Lower leg skin (tissue), 4 donors: ENCODE measurements at places on chromosomes 2 and 18. TPM values are rescaled to one million over a fixed set of nuclear protein-coding genes. Genes with fewer than 3 reads are reported as not detected.
A peak's percentile ranks its signal among the peaks of the same experiment; 100 is the strongest.

DNA sequence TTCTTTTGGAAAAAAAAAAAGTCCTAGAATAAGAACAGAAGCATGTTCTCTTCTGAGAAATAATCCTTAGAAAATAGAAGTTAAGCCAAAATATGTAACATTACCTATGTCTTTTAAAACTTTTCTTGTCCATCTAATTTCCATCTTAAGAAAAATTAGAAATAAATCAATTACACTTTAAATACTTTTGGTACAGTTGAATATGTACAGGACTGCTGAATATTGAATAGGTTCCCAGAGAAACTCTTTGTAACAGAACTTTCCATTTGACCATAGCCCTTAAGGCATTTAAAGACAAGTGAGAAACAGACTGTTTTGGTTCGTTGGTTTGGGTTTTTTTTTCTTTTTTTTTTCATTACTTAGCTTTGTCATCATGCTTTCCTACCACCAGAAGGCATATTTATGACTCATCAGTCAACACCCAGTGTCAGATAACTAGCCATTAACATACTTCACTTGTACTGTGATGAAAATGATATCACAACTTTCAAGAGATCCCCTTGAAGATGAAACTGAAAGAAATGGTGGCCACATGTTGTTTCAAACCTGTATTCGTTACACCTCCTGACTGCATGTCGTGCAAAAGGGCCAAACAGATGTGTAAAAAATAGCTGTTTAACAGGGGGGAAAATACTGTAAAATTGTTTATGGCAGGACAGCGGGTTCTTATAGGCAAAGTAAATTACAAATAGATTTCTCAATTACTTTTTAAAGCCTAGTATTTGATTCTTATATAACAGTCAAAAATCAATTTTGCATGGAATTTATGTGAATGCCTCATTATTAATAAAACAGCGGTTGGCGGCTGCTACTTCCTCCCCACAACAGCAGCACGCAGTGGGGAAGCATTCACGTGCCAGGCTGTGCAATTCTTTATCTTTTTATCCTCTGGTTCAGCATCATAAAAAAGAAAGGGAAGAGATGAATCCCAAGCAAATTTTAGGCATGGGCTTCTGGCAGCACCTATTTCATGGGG is 280.7 kb upstream of the HNRNPA3 start:
- DNase-seq: no peak

DNA sequence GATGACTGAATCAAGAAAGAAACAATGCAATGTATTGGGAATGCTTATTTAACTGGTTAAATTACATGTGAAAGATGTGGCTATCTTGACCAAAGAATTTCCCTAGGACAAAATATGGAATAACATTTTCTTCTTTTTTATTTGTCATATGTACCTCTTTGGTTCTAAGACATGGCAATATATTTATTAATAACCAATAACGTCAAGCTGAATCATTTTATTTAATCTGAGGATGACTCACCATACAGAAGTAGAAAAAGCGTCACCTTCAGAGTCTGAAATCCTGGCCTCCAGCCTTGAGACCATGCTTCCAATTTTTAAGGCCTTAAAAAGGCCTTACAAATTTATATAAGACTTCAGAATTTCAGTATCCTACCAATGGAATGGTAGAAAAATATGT is 1464.9 kb downstream of the SUCLG1 start:
- DNase-seq: no peak

GRCh38 chr2:84797271-84797670 is 83.6 kb downstream of the TRABD2A start:
- no peak for DNase-seq

GRCh38 chr2:238267341-238267710 is 21.1 kb downstream of the PER2 start:
- no peak for DNase-seq

ABHD3 gene
- 9.5 TPM for total RNA-seq

LRRTM4 gene
- total RNA-seq: not detected

DNA sequence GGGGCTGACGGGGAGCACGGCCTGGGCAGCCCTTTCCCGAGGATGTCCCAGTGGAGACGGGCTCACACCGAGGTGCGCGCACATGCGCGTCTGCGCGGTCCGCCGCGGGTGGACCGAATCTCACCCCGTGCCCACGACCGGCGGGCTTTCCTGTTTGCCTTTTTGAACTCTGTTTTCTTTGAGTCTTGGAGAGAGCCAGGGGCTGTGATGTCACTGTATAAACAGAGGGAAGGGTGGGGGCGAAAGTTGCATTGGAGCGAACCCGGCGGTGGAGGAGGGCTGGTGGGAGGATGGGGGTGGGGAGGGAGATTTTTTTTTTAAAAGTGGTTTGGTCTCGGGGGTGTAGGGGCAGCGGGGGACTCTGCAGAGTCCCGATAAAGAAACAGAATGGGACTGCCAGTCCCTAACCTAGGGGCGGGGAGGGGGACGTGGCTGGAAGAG is 141.2 kb upstream of the CTAGE1 start:
- DNase-seq: no peak

G6PC2 gene
- not detected for total RNA-seq

DNA sequence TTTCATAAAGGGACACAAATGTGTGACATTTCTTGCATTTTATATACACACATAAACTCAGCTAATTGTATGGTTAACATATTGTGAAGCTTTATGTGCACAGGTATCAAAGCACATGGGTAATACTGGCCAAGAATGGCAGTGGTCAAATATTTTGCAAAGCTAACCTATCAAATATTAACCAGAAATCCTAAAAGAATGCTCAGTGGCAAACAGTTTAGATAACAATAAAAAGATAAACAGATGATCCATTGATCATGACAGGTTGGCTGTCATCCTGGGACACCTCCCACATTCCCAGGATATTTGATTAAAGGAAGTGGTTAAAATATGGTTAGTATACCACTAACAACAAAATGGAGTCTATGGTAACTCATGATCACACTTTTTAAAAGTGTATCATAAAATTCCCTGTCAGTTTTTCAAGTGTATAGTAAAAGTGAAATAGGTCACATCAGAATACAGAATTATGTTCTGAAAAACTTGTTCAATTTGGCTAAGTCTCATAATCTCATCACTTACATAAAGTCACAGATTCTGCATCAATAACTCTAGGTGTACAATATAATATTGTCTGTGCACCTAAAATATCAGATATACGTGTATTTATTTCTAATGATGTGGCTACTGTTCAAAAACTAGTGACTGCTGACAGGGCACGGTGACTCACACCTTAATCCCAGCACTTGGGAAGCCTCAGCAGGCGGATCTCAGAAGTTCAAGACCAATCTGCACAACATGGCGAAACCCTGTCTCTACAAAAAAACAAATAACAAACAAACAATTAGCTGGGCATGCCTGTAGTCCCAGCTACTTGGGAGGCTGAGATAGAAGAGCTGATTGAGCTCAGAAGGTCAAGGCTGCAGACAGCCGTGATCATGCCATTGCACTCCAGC is 48.9 kb downstream of the CDH2 start:
- no peak for DNase-seq

DYTN gene
- total RNA-seq: not detected

GPR35 gene
- 1.2 TPM for total RNA-seq

DNA sequence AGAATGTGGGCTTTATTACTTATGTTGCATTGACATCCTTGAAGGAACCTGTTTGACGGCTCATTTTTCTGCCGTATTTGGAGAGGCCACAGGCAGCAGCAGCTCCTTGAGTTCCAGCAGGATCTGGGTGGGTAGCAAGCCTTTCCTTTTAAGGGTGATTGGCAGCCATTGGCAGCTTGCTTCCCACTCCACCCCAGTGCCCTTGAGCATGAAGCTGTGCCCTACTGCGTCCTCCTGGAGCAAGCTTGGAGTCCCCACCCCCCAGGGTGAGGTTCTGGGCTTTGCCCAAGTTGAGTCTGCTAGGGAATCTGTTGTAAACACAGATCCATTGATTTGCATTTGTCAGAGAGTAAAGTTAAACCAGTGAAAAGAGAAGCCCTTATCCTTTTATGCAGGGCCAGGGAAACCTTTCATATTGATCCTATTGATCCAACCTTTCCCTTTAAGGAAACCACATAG is 9.2 kb downstream of the ONECUT2 start:
- DNase-seq: no peak

GRCh38 chr2:112693596-112693995 is 27.2 kb upstream of the NT5DC4 start:
- DNase-seq: peak; percentile 65

DNA sequence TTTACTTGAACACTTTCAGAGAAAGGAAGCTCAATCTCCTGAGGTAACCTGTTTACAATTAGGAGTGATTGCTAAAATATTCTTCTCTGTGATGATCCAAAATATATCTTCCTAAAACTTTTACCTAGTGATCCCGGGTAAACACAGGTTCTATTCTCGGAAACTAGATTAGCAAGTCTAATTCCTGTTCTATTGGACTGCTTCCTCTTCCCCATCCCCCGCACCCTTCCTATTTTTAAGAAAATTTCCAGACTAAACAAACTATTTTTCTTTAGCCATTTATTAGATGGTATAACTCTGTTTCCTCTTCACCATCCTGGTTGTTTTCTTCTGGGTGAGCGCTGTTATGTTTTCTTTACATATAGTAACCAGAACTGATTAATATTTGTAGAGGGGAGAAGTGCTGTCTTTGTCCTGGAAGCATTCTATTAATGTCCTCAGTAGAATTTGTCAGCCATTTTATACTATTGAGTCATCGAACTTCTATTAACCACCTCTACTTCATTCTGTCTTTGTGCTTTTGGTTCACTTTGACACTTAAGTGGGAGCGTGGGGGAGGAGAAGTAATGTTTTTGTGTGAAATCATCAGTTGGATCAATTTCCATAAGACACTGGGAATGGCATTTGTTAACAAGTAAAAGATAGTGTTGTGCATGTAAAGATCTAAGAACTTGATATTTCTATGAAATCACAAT is 31.8 kb downstream of the CREB1 start:
- DNase-seq: no peak

DNA sequence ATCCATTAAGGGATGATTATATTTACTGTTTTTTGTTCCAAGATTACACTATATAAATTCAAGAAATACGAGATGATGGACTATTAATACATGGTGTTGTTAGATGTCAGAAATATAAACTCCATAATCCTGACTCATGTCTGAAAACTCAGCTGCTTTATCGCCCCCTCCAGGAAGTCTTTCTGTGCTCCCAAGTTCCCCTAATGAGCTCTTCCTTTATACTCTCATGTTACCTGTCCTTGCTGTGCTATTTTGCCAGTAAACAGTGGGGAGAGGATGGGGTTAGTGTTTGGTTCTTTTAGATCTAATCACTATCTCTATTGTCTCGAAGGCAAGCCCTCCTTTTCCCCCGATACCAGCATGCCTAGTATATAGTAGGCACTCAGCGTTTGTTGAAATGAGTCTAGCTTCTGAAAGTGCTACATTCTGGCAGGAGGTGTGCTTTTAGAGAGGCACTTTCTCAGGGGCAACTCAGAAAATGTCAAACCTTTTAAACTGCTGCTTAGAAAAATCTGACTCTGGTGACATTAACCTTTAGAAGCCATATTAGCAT is 21.4 kb upstream of the BARD1 start:
- no peak for DNase-seq

TSPYL6 gene
- total RNA-seq: not detected

- no peak for DNase-seq
Observed at GRCh38 chr2:8847400-8847799, 10.0 kb upstream of the KIDINS220 start.

C1QL2 gene
- total RNA-seq: 0.22 TPM

DNA sequence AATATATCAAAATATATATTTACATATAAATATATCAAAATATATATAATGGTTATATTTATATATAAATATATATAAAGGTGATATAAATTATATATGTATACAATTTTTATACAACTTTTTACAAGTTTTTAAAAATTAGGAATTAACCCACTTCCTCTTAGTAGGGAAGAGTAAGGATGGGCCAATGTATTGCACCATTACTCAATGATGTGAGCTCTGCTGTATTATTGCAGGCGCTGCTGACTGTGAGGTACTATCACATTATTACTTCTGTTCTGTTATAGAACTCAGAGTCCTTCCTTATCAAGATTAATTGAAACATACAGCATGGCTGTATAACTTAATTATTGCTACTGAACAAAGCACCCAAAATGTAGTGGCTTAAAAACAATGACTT is 46.0 kb downstream of the CCDC195 start:
- no peak for DNase-seq

DNA sequence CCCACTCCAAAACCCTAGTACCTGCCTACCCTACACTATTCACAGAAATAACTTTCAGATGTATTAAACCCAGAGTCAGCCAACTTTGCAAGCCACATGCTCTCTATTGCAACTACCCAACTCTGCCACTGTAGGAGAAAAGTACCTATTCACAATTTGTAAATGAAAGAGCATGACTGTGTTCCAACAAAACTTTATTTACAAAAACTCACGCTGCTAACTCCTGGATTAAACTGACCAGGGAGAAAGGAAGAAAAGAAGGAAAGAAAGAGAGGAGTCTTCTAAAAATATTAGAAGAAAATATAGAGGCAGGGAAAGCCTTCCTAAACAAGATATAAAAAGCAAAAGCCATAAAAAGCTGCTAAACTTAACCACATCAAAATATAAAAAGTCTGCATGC is 24.6 kb downstream of the SLC1A4 start:
- DNase-seq: no peak

GRCh38 chr2:23354554-23354953 is 30.4 kb upstream of the KLHL29 start:
- DNase-seq: peak; percentile 29

DNA sequence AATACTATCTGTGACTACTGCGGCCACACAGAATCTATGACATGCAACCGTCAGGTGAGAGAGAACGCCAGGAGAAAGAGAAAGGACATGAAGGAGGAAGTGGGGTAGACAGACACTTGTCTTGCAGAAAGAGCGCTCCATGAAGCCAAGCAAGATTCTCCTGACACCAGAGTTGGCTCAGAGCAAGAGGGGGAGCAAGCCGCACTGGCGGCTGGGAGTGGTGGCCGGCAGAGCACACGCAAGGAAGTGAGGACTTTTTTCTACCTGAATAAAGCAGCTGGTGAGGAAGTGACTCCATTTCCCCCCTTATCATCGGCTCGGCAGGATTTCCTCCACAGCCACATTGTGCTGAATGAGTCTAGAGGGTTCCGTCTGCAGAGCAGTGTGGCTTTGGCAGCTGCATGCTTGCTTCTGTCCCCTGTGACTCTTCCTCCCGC is 181.6 kb downstream of the BCL2 start:
- no peak for DNase-seq

NTSR2 gene
- not detected for total RNA-seq

- DNase-seq: no peak
Observed at GRCh38 chr2:74149570-74150319, 2.0 kb upstream of the BOLA3 start.

GPBAR1 gene
- 1.6 TPM for total RNA-seq

- DNase-seq: peak; percentile 53
Observed at GRCh38 chr18:49894517-49895226, 81.3 kb upstream of the ACAA2 start.

FOXD4L1 gene
- total RNA-seq: not detected
